ENCODE measurements at places on chromosomes 1 and 21.

DNA sequence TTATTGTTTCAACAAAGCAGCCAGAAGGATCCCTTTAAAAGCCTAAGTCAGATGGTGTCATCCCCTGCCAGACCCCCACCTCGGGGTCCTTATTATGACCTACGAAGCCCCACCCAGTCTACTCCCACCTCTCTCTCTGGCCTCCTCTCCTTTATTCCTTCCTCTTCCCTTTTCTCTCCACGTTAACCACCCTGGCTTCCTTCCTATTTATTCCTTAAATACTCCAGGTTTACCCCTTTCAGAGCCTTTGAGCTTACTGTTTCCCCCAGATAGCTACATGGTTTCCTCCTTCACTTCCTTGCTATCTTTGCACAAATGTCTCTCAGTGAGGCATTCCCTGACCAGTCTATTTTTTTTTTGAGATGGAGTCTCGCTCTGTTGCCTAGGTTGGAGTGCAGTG lies 12.0 kb upstream of the SLC9A1 start:
- DNase-seq, result no peak

GRCh38 chr21:32143241-32143939 lies 135.5 kb downstream of the MIS18A start:
- peak; percentile 31 for DNase-seq

GRCh38 chr1:116465845-116466685 lies 93.0 kb downstream of the ATP1A1 start:
- no peak for DNase-seq

DNA sequence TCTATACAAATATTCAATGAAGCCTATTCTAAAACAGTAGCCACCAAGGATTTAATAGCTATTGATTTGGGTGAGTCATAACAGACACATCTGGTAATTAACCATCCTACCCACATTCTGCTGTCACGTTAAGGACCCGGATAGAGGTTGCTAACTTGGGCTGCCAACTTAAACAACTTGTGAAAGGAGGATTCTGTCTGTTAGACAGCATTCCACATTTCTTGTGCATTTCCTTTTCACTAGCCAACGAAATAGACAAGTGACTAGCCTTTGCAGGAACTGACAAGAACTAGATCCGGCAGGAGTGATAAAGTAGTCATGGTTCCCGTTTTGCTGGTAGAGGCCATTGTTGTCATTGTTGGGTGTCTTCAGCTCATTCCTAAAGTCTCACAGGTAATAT lies 9.5 kb downstream of the DSCAM start:
- no peak for DNase-seq

GRCh38 chr1:9822897-9823692 lies 670 bp downstream of the CLSTN1 start:
- peak; percentile 37 for DNase-seq

DNA sequence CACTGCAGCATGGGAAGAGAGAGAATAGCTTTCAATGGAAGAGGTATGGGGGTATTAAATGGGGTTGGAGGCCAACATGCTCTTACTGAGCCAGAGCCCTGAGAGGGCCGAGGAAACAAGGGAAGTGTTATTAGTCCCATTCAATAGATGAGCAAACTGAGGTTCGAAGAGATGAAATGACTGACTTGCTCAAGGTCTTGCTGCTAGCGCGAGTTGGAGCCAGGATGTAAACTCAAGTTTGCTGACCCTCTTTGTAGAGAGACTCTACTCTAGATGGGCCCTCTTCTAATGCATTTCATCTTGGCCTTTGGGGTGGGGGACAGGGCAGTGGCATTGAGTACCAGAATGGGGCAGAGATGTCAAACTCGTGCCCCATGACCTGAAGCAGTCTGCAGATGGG lies 319.5 kb downstream of the RPS6KC1 start:
- no peak for DNase-seq

DNA sequence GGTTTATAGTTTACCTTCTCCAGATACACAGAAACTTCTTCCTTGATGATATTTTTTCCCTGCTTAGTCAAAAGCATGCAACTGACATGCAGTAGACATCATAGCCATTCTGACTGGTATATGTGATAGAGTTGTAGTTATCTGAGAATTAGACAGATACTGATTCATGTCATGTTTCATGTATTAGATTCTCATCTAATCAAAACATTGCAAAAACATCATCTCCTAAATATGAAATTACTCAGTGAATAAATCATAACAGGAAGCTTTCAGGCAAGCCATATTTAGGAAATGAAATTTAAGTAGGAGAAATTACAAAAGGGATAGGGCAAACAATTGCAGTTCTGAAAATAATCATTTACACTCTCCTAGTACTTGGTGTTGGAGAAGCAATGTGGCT lies 38.4 kb upstream of the ASB17 start:
- DNase-seq, result no peak

DNA sequence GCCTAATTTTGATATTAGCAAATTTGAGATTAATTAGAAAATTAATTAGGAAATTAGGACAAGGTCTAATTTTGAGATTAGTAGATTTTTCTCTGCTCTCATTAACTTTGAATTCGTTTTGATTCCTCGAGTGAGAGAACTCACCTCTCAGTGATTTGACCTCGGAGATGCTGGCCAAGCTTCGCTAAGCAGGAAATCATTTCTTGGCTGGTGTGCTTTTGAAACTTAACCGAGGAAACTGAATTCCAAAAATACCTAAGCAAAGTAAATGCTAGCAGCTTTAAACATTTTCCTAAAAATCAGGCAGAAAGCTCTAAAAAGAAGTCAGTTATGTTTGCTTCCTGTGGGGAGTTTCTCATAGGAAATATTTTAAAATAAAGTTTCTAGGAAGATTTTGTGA lies 34.9 kb downstream of the CDC14A start:
- peak; percentile 26 for DNase-seq

GRCh38 chr1:232627645-232628334 lies 2.1 kb downstream of the SIPA1L2 start:
- peak; percentile 34 for DNase-seq

- DNase-seq, result no peak
Measured at GRCh38 chr1:93689521-93690223, 8.0 kb upstream of the BCAR3 start.

DNA sequence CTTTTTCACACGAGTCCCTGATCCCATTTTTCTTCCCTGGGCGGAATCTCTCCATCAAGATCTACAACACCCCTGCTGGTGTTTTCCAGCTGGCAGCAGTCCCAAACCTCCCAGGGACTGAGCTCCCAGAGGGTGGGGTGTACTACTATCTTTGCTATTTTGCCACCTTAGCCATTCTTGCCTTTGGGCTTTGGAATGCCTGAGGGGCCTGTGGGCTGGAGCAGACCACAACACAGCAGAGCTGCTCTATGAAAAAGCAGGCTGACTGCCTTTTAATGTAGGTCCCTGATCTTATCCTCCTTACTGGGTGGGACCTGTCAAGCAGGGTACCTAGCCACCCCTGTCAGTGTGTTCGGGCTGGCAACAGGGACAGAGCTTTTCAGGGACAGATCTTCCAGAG lies 91.9 kb downstream of the KCNT2 start:
- DNase-seq, result no peak

DNA sequence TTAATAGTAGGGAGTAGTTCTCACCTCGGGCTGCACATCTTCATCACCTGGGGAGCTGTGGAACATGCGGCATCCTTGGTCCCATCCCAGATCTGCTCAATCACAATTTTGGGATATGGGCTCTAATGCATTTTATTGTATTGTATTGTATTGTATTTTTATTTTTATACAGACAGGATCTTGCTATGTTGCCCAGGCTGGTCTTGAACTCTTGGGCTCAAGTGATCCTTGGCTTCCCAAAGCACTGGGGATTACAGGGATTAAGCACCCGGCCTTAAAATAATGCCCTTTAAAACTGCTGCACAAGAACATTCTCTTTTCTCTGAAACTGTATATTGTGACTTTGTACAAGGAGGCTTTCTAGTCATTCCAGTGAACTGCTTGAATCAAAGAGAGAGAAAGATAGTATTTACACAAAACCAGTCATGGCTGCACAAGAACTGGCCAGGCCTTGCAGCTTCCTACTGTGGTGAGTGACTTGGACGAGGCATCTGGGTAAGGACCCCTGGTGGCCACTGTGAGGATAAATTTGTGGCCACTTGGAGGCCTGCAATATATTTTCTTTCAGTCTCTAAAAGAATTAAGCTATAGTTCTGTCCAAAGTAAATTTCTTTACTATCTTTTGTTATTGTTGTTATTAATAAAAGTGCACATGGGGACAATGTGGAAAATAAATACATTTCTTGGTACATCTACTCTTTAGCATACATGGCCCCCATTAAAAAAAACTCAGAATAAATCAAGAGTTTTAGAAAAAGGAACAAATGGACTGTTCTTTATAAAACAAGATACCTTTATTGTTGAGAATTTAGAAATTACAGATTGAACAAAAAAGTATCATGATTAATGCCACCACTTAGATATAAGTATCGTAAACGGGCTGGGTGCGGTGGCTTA lies 48.0 kb downstream of the TBCE start:
- DNase-seq, result peak; percentile 84

DNA sequence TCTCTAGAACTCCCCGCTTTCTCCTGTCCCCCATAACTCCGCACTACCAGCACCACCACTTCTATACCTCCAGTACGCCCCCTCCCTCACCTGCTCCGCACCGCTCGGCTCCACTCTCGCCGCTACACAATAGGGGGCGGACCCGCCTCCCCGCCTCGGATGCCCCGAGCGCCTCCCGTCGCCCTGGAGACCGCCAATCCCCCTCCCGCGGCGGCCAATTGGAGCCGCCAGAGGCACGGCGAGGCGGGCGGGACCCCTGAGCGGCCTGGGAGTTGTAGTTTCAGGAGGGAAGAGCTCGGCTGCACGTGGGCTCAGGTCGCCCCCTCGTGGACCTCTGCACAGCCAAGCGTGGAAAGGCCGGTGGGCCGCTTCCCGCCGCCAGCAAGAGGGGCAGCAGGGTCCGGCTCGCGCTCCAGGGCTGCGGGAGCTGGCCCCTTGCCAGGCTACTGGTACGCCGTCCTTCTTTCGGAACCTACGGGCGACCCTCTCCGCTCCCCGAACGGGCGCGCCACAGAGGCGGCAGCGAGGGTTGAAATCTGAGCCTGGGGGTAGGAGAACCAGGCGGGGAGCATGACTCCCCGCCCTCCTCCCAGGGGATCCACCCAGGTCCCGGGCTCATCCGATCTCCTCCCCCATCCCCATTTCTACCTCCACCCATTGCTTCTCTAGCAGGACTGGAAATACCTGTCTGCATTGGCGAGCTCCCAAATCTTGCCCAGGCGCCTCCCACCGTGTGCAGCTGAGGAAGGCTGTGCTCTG lies at the start of gene IGSF9:
Gene IGSF9, minus strand, starts transcription at position 131 of the 759 bp plus-strand sequence. CDS start 2,159 bp downstream, outside the sequence.
- DNase-seq, result peak; percentile 40

GRCh38 chr1:59967780-59968179 lies 41.2 kb upstream of the CYP2J2 start:
- DNase-seq, result no peak

DNA sequence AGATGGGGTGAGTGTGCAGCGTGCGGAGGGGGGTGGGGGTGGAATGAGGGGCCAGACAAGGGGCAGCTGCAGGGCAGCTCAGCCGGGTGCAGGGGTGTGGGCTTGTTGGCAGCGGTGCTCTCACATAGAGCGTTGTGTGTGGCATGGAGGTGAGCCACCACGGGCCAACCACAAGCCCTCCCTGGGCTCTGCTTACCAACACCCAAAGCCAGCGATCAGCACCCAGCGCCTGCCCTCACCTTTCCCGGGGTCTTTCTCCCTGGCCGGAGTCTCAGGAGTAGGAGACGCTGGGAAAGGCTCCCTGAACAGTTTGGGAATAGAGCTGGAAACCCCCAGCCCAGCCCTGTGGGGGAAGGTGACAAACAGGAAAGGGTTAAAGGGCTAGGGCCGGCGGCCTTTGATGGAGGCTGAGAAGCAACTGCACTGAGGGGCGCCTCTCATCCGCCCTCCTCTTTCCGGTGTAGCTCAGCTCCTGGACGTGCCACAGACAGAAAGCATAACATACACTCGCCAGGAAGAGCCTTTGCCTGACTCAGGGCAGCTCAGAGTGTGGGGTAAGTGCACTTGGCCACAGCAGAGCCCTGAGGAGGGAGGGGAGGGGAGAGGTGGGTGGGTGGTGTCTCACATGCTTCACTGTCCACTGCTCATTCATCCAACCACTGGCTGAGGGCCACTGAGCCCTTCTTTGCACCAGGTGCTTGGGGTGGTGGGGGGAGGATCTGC lies 577 bp downstream of the IKBKE start:
- DNase-seq, result peak; percentile 73

DNA sequence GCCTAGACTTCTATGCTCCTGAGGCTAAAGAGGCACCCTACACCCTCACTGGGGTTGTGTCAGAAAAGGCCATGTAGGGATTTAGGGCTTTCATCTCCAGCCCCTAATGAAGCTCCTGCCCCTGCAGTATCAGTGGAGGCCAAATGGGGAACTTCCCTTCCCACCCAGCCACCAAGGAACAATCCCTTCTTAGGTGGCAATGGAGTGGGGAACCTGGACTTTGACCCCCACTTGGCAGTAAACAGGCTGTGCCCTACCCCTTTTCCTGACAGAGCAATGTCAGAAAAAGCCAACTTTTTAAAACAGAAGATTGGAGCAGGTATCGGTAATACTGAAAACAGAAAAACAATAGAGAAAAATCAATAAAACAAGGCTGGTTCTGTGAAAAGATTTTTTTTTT lies 35.5 kb upstream of the SLC19A2 start:
- DNase-seq, result no peak

GRCh38 chr1:51301152-51301843 lies 29.1 kb downstream of the TTC39A start:
- DNase-seq, result peak; percentile 72

- DNase-seq, result peak; percentile 46
Measured at GRCh38 chr1:99784143-99784542, 17.7 kb upstream of the FRRS1 start.

GRCh38 chr21:31164713-31165694 lies 126.7 kb upstream of the KRTAP19-8 start:
- peak; percentile 8 for DNase-seq

- no peak for DNase-seq
Measured at GRCh38 chr1:234708700-234709395, 98.9 kb upstream of the IRF2BP2 start.

DNA sequence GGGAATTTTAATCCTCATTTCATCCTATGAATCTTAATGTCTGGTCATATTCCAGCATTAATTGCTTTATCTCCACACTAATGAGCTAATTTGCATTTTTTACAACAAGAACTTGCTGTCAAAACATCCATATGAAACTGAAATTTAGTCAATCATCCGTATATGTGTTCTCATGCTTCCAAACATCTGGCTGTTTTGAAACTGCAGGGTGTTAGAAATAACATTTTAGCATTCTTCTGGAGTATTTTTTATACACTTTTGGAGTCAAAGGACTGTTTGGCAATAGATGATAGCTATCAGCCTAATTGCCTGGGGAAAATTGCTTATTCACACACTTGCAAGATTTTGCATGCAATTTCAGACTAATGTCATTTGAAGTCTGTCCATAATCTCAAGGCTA lies 1639.3 kb downstream of the KCNT2 start:
- DNase-seq, result no peak

GRCh38 chr1:11505591-11506538 lies 26.9 kb downstream of the DISP3 start:
- DNase-seq, result no peak

- no peak for DNase-seq
Measured at GRCh38 chr1:105730701-105731100, 1325.8 kb upstream of the PRMT6 start.

DNA sequence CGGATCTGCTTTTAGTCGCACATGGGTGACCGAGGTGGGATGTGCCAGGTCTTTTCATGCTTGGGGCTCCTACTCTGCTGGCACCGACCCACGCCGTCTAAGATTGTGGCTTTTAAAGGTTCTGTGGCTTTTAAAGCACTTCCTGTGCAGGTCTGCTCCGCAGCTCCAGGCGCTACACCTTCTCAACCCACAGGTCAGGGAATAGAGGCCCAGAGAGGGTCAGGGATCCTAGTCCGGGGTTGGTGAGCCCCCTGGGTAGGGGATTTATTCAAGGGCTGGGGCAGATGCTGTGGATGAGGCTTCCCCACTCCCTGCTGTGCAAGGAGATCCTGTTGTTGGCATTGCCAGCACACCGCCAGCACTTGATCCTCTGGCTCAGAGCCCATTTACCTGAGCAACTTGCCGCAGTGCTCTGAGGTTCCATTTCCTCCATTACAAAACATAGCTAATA lies 212.8 kb upstream of the RAB4A start:
- DNase-seq, result no peak

All from GM12865 (cell line).